Kasumi-1 (cell line): ENCODE measurements at places on chromosomes 3 and 15.

DNA sequence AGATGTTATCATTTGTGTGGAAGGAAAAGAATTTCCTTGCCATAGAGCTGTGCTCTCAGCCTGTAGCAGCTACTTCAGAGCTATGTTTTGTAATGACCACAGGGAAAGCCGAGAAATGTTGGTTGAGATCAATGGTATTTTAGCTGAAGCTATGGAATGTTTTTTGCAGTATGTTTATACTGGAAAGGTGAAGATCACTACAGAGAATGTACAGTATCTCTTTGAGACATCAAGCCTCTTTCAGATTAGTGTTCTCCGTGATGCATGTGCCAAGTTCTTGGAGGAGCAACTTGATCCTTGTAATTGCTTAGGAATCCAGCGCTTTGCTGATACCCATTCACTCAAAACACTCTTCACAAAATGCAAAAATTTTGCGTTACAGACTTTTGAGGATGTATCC is 15.1 kb downstream of the KLHL24 start:
- no peak for DNase-seq

GRCh38 chr3:33663042-33663441 is 55.0 kb downstream of the CLASP2 start:
- no peak for DNase-seq

DNA sequence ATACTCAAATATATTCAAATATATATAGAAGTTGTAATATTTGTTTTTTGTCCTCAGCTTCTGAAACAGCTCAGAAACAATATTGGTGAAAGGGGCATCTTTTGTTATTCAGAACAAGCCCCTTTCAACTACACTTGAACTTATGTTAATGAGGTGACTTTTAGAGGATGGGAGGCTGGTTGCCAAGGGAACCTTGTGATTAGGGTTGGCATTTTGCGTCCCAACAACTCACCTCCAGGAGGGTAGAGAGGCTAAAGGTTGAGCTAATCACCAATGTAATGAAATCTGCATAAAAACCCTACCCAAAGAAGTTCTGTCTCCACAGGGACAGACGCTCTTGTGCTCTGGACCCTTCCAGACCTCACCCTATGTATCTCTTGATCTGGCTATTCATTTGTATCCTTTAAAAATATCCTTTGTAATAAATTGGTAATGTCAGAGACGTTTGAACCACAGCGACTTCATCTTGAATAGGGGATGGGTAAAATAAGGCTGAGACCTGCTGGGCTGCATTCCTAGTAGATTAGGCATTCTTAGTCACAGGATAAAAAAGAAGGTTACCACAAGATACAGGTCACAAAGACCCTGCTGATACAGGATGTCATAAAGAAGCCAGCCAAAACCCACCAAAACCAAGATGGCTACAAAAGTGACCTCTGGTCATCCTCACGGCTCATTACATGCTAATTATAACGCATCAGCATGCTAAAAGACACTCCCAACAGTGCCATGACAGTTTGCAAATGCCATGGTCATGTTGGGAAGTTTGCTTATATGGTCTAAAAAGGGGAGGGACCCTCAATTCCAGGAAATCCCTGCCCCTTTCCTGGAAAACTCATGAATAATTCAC is 111.1 kb downstream of the FMN1 start:
- DNase-seq = no peak

- DNase-seq = peak; percentile 10
Measured at GRCh38 chr3:68378631-68379030, 553.7 kb downstream of the TAFA4 start.
